ENCODE measurements at places on chromosomes 11 and 22.

- DNase-seq: no peak
Measured at GRCh38 chr11:76562541-76562940, 108.0 kb downstream of the LRRC32 start.

- no peak for DNase-seq
Measured at GRCh38 chr11:119181677-119182412, 3.4 kb upstream of the NHERF4 start.

DNA sequence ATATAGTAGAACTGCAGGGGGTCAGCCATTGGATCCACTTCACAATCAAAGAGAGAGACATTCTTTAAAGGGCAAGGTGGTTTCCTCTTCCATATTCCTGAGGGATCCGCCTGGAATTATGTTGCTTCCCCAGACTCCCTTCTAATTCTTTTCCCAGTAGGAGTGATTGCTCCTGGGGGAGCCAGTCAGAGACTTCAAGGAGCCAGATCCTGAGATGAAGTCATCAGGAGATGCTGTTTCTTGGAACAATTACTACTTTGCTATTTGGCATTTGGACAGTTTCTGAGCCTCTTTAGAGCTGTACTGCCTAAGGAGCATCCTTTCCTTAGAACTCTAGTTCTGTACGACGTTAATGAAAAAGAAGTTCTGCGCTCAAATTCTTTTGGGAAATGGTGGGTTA is 1.9 kb upstream of the OR9Q2 start:
- DNase-seq: no peak

- DNase-seq: peak; percentile 5
Measured at GRCh38 chr11:123800036-123800435, 6.1 kb downstream of the OR6M1 start.

DNA sequence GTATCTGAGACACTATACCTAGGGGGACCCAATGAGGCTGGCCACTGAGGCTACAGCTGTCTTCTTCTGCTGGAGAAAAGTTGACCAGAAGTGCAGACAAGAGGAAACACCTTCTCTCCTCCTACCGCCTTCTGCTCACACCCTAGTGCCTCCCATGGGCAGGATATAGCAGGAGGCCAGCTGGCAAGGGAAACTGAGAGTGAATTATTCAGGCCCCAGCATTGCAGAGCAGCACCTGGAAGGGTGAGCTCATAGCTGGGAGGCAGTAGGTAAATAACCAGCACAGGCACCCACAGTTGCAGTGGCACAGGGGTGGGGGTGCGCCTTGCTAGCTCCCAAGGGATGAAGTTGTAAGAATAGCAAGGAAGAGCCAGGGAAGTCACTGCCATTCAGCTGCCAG is 267.4 kb upstream of the NCAM1 start:
- no peak for DNase-seq

GRCh38 chr11:36147491-36147890 is 141.7 kb downstream of the COMMD9 start:
- DNase-seq: no peak

GRCh38 chr11:128687321-128687720 is 6.6 kb upstream of the FLI1 start:
- no peak for DNase-seq

GRCh38 chr11:35976434-35976833 is 32.6 kb downstream of the LDLRAD3 start:
- DNase-seq: no peak

GRCh38 chr11:129460714-129461113 is 85.1 kb downstream of the BARX2 start:
- no peak for DNase-seq

DNA sequence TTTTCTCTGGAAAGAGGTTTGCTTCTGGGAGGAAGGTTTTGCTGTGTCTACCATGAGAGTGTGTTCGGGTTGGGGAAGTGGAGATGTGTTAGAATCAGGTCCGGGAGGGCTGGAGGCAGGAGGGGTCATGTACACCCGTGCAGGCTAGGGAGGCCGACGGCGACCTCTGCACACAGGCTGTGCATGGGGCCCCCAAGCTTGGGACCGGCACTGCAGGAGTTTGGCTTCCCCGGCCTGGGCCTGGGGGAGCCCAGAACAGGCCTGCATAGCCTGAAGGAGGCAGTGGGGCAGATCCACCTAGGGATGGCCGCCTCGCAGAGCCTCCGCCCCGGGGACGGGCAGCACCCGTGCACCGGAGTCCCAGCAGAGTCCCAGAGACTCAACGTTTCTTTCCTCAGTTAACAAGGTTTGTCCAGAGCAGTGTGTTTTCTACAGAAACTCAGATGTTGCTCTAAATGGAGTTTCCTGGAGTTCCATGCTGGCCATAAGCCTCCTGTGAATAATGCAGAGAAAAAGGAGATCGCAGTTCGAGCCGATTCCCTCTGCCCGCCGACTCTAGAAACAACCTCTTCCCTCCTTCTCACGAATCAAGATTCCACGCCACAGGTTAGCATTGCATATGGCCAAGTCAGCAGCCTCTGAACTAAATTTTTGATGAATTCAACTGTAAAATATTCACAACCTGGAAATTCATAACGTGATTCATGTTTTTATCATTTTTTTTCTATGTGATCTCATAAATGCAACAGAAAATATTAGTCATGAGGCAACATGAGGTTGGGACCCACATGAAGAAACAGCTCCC is 427.3 kb downstream of the BRD1 start:
- no peak for DNase-seq

DNA sequence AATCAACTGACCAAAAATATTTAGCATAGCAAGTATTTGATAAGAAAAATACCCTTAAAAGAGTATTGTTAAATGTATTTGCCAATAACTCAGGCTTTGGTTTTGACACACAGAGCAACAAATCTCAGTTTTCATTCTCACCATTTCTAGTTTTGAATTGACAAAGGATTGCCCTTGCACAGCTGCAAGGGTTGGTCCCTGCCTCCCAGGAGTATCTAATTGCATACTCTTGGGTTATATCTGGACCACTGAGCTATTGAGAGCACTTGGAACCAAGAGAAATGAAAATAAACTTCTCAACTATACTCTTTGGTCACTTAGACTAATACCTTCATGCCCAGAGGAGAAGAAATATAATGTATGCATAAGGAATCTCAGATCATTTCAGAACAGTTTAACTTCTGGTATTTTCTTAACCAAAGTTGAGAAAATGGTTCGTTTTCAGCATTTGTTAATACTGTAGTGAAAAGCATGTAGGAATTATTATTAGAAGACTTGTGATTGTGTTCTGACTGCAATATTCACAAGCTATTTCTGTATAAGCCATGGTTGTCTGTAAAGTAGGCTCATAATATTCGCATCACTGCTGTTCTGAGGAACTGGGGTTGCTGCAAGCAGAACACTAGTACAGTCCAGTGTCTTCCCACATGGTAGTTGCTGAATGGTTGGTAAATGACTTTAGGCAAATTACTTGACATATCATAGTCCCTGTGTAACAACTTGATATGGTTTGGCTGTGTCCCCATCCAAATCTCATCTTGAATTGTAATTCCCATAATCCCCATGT is 7.9 kb downstream of the C2CD3 start:
- no peak for DNase-seq

DNA sequence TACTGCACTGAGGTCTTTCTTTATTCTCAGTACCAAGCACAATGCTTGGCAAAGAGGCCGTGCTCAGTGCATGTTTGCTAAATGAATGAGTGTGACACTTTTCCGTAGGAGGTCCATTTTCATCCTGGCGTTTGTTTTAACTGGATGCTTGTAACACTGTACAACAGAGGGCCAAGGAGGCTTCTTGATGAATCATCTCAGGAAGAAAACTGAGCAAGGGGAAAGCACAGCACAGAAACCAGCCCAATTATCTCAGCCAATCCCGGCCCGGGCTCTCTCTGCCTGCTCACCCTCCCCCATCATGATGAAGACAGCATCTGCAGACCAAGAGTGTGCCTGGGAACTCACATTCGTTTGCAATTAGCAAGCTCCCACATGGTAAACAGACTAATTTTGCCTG is 570.3 kb downstream of the OPCML start:
- DNase-seq: peak; percentile 78

DNA sequence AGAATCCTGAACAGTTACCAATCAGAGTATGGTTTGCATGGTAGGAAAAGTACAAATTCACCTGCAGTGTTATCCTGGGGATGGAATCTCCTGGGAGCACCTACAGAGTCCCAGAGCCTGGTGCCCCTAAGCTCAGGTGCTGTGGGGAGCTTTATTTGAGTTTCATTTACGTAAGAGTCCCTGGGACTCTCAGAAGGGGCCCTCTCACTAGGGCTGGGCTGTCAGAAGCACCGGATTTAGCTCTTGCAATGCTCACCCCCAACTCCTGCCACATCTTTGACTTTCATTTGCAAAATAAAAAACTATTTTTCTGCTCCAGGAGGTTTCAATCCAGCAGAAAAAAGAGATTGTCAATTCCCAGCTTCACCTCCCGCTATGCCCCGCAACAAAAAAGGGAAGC is 569.8 kb upstream of the B3GAT1 start:
- DNase-seq: no peak

DNA sequence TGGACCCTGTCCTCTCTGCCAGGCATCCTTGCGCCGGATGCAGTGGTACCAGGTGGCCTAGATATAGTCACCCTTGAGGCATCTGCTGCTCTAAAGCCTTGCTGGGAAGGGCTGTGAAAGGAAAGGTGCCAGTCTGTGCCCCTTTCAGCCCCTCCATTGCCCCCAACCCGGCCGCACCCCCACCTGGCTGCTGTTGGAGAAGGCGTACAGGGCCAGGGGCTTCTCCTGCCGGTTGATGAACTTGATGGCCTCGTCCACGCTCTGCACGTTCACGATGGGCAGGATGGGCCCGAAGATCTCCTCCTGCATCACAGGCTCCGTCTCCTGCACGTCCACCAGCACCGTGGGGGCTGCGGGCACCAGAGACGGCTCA is 10.2 kb downstream of the ALDH3B2 start:
- no peak for DNase-seq

DNA sequence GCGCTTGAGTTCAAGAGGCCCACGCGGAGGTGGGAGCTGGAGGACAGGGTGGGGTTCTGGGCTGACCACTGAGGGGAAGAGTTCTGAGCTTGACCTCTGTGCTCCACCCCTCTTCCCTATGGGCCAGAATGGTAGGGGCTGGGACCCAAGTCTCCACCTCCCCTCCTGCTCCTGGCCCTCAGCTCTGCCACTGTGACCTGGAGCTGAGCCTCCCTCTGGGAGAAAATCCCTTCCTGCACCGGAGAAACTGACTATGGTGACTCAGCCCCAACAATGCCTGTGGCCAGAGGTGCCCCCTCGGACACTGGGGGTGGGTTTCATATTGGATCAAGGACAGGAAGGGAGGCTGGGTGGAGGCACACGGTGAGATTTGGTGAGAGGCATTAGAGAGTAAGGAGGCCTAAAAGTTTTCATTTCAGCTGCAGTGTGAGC is 23.0 kb downstream of the RELT start:
- no peak for DNase-seq

- DNase-seq: no peak
Measured at GRCh38 chr22:21641417-21641788, 699 bp upstream of the SDF2L1 start.

DNA sequence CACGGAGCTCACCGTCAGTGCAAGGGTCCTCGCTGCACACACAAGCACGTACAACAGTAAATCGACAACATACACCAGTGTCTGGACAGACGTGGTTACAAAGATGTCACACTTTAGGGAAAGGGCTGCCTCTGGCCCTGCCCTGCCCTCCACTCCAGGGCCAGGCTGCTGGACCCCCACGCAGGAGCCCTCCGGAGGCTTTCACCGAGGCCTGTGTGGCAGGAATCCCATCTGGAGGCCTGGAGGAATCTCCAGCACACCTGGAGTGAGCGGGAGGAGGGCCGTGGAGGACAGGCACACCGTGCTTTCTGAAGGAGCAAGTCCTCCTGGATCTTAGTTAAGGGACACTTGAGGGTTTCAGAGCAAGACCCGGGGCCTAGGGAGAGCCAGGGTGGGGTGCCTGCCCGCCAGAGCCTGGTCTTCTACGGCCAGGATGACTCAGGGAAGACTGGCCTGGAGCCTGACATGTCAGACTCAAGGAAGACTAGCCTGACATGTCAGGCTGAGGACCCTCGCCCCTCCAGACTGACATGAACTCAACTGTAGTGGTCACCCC is 2.1 kb upstream of the PIM3 start:
- DNase-seq: no peak

DNA sequence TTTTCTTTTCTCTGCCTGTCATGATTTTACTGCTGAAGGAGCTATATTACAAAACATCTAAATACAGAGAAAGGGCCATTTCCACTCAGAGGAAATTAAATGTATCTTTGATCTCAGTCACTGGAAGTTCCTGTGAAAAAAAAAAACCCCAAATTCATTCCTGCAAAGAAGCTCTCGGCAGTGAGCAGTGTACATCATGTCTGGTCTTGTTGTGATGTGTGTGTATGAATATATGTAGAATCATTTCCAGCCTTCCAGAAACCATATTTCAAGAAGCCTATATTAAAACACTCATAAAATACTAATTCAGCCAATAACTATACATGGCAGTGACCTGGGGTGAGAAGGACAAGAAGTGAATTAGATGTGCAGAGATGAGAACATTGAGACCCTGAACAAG is 393.2 kb upstream of the TENM4 start:
- no peak for DNase-seq

DNA sequence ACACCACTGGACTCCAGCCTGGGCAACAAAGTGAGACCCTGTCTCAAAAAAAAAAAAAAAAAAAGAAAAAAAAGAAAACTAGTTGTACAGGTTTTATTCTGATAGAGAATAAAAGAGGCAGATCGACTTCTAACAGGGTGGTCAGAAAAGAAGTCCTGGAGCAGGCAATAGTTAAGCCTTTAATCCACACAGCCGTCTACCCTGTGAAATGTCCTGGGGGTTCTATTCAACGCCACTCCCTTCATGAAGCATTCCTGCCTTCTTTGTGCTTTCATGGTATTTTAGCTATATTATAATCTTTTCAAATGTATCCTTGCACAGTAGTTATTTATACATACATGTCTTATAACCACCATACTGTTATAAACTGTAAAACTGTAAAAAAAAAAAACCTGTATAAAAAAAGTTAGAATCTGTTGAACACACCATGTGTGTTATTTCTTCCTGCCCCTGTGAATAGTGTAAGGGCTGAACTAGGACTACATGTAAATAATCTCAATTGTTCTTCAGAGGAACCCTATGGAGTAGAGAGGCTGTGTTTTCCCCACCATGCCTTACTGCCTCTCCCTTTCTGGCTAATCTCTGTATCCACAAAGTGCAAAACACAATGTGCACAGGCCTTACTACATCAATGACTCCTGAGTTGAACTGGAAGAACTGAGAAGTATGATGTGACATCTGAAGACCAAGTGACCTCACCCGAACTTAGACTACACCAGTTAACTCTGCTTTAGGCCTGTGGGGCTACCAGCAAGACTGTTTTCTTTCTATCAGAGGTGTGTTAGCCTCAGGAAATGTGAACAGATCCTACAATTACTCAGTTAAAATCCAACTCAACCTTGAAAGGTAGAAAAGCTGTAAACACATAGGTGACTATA is 25.3 kb downstream of the PRCP start:
- DNase-seq: no peak

- DNase-seq: no peak
Measured at GRCh38 chr11:59707371-59707770, 6.3 kb downstream of the OR10V1 start.

DNA sequence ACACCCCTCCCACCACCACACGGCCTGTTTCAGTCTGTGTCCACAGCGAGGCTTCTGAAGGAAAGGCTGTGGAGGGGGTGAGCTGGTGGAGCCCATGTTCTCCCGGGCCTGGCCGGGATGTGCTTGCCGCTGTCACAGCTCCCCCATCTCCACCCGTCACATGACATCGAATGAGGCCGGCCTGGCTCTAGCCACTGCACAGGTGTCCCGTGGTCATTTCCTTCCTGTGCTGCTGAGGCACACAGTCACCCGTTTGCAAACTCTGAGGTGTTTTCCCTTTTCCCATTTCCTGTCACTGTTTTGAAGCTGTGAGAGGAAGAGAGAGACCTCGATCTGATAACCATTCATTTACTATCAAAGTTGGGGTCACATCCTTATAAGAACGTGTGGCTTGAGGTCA is 55.7 kb upstream of the CLDN5 start:
- DNase-seq: no peak
